ENCODE measurements at places on chromosomes 4 and X. TPM values are rescaled to one million over a fixed set of nuclear protein-coding genes. Genes with fewer than 3 reads are reported as not detected.

The SORCS2 gene
- total RNA-seq: 5.8 TPM

The DCX gene
- not detected for total RNA-seq

The UGT2B10 gene
- 0.06 TPM for total RNA-seq

The RHOXF2B gene
- not detected for total RNA-seq

The HTRA3 gene
- 20.4 TPM for total RNA-seq

The IL2RG gene
- not detected for total RNA-seq

The RADX gene
- total RNA-seq: 0.06 TPM

The ZFX gene
- 7.4 TPM for total RNA-seq

Data from A549 treated with Hydrocortisone at 1 μM for 4 hours (cell line).